Activated gamma-delta T cell treated with Interleukin-2 at 50 U/mL for 16 hours (primary cell): ENCODE measurements at places on chromosomes 3 and 15.

DNA sequence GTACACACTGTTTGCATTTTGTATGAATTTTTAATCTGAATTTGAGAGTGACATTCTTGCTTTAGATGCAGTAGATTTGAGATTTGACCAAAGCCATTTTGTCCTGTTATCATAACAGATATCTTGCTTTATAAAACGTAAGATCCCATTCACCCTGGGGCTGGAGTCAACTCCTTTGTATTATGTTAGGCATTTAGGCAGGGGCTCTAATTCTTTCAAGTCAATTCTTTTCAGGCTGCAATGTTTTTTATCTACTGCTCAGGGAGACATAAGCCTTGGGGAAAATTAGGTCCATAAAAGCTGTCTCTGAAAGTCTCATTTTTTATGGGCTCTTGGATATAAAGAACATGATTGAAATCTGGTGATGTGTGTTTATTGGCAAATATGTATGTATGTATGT lies 53.0 kb upstream of the CADPS start:
- no peak for DNase-seq

DNA sequence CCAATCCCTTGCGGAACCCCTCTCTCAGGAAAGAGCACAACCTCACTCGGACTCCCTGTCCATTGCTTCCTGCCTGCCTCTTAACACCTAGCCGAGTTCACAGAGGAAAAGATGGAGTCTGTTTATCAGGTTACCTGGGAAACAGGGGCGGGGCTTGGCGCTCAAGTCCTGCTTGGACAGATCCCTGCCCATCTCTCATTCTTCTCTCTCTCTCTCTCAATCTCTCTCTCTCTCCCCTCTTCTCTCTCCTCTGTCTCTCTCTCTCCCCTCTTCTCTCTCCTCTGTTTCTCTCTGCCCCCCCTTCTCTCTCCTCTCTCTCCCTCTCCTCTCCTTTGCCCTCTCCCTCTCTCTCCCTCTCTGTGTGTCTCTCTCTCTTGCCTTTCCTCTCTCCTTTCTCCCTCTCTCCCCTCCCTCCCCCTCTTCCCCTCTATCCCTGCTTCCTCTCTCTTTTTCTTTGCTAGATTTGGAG lies at the start of gene EFHB:
Gene EFHB, minus strand, starts transcription at position 120 of the 469 bp plus-strand sequence. CDS start 199 bp downstream, outside the sequence.
- no peak for DNase-seq

GRCh38 chr3:10416730-10417300 lies 88.6 kb downstream of the ATP2B2 start:
- no peak for DNase-seq

DNA sequence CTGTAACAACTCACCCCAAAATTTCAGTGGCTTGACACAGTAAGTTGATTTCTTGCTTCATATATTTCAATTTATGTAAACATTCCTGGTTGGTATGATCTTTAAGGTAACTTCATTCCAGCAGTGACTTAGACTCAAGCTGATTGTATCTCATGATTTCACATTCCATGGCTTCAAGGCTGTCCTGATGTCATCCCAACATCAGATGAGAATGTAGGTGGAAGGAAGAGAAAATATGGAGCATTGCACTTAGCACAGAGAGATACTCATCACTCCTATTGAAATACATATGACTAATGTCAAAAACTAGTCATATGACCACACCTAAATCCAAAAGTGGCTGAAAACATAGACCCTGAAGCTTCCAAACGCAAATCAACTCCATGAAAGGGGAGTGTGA lies 793.8 kb downstream of the TBL1XR1 start:
- DNase-seq: no peak

DNA sequence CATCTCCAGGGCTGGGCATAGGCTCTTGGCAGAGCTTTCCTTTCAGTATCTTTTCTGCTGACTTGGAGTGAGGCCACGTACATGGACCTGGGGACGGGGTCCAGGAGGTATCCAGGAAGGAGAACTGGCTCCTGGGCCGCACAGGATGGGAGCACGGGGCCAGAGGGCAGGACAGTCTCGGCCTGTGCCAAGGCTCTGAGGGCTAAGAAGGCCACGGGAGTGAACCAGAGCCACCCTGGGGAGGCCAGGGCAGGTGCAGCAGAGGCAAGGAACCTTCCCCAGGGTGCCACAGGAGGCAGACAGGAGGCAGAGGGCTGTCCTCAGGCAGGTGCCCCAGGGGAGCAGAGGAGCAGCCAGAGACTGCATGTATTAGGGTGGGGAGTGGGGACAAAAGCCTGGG lies 50.3 kb downstream of the PLXNA1 start:
- no peak for DNase-seq

DNA sequence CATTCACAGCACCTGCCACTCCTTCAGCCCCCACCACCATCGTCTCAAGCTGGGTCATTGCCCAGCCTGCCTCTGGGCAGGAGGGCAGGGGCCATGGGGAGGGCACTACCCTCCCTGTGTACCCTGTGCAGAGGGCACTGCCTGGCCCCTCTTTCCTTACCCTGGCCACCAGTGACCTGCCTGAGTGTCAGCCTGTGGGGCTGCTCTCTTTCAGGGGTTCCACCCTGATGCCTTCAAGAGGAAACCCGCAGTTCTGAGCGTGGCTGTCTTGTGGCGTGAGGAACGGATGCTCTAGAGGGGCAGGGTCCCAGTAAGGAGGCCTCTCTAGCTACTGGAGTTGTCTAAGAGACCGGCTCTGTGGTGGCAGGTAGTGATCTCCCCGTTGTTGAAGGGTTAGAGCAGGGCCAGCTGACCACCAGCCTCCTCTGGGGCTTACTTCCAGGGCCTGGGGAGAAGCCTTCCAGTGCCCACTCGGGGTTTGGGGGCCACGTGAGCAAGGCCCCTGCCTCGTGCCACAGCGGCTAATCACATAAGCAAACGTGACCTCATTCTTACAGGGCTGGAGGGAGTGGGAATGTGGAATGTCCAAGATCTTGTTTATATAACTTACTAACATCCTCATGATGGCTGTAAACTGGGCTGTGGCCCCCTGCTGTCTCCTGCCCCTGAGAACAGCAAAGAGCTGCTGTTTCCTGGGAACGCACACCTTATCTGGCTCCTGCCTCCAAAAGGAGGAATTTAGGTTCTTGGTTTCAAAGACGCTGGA lies 31.4 kb upstream of the SEC13 start:
- no peak for DNase-seq

DNA sequence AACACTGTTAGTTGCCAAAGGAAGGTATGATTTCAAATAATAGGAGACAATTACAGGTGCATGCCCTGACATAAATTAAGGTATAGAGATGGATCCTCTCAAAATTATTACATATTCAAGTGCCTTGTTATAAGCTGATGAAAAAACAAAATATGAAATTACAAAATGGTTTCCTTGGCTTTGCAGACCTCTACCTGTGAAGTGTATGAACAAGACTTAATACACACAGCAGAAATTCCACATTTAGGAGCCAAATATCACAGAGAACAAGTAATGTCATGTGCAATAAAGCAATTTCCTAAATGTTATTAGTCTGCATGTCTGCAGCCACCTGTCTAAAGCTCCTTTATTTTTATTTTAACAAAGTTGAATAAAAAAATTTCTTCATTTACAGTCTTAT lies 151.5 kb downstream of the ALCAM start:
- no peak for DNase-seq

DNA sequence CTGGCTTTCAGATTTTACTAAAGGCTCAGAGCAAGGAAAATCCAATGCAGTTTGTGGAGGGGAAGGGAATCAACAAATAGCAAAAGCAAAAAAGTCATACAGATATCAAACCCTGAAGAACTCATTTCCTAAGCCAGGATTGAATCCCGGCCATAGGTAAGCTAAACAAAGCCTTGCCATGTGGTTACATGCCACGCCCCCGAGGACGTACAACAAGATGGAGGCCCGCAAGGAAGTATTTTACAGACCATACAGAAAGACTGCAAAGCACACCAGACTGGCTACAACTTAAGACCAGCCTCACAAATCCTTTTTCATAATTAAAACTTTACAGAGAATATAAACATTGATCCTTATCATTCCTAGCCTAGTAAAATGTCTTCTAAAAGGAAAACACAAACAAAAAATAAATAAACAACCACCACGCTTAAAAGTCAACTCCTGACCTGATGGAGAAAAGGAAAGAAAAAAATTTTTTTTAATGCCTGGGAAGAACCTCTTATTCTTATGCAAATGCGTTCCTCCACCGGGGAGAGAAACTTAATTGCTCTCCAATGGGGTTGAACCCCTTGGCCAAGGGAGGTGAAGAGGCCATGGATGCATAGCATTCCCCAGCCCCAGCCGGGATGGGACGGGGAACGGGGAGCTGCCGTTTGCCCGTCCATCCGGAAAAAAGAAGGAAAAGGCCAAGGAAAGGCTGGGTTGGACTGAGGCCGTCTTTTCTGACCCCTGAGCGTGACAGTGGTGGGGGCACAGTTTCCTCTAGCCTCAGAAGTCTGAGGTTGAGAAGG lies 39.3 kb downstream of the IL1RAP start:
- no peak for DNase-seq

DNA sequence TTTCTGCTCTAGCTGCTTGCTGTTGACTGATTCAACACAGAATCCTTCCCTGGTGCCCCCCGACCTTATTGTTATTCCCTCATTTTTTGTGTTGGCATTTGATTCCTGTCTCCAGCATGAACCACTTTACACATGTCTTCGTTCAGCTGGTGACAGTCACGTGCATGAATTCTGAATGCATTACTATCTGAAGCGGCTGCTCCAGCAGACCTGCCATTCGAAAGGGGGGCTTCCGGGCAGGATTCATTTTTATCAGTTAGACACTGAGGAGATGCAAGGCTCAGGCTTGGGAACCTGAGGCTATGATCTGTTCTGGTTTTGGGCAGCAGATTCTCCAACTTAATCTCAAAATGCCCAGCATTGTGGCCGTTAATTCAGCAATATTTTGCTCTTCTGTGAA lies 336.2 kb downstream of the EPHB1 start:
- no peak for DNase-seq

GRCh38 chr15:101509279-101509678 lies 19.8 kb upstream of the PCSK6 start:
- no peak for DNase-seq

DNA sequence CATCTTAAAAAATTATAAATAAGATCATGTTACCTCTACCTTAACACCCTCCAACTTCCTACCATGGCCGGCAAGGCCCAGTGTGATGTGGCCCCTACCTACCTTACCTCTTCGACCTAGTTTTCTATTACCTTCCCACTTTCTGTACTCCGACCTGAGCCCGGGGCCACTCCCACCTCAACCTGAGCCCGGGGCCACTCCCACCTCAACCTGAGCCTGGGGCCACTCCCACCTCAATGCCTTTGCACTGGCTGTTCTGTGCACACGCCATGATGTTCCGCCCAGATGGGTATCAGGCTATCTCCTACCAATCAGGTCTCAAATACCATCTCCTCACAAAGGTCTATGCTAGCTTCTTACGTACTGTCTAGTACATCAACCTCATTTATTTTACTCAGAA lies 66.8 kb upstream of the XXYLT1 start:
- no peak for DNase-seq

DNA sequence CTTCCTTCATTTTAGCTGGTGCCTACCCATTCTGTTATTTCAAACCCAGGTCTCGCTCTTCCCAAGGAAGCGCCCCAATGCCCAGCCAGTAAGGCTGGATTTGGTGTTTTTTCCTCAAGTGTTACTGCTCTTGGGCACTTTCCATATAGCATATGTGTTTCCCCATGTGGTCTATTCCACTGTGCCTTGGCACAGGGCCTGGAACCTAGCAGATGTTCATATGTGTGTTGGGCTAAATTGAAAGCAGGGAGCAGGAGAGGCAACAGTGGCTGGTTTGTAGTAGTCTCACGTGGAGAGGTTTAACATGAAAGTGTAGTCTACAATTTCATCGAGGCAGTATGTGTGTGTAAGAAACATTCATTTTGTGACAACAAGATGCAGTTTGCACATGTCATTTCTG lies 48.2 kb upstream of the TEX264 start:
- no peak for DNase-seq

GRCh38 chr3:153484842-153485241 lies 322.8 kb downstream of the RAP2B start:
- no peak for DNase-seq

- no peak for DNase-seq
Measured at GRCh38 chr3:31671976-31672375, 139.3 kb downstream of the STT3B start.

DNA sequence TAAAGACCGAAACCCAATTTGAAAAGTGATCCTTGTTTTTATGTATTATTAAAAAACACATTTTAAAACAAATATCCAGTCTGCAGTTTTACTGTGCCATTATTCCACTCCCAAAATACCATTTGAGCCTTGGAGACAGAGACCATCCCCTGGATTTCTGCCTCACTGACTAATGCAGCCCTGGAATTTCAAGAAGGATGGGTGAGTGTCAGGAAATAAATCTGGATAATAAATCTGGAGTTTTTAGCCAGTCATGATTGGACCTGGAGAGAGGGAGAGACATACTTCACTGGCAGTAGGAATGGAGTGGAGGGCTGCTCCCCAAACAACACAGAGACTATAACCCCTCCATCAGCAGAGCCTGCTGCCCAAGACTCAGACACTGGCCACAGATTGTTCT lies 123.3 kb downstream of the MYLK start:
- no peak for DNase-seq

GRCh38 chr15:101637516-101637915 lies 14.7 kb downstream of the TM2D3 start:
- no peak for DNase-seq

GRCh38 chr3:188711881-188712247 lies 459.9 kb upstream of the TPRG1 start:
- no peak for DNase-seq

GRCh38 chr15:62644216-62644888 lies 398.2 kb upstream of the TPM1 start:
- DNase-seq: no peak

- DNase-seq: no peak
Measured at GRCh38 chr3:71742621-71743020, 11.0 kb upstream of the GPR27 start.

DNA sequence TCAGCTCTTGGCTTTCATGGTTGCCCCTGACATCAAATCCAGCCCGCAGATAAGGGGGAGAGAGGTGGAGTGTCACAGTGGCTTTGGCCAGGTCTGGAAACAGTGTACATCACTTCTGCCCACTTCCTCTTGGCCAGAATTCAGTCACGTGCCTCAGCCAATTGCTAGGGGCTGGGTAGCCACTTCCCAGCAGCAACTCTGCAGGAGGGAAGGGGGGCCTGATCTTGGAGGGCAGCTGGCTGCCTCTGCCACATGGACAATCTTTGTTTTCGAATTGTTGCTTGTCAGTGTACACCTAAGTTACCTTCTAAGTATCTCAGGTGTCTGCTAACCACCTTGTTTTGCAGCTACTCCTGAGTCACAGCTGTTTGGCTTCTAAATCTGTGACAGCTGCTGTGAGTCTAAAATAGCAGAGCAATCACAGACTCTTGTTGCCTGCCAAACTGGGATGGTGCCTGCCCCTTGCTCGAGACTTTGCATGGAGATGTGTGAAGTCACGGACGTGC lies 41.0 kb upstream of the LIMD1 start:
- DNase-seq: no peak

DNA sequence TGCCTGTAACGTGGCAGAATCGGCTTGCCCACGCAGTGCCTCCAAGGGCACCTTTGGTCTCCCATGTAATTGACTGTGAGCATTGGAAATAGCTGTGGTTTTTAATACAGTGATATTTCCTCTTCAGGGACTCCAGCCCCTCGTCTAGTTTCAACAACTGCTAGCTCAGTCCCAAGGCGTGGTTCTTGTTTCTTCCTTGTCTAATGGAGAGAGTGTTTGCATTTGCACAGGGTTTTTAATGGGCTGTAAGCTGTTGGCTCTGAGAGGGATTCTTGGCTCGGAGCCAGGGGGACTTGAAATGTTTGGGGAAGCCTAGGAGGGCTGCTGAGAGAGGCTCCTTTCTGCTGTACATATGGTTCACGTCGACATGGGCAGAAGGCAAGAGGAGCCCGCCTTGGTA lies 86.2 kb downstream of the THSD4 start:
- no peak for DNase-seq

GRCh38 chr3:197376020-197376419 lies 77.6 kb upstream of the DLG1 start:
- no peak for DNase-seq
